ENCODE measurements at places on chromosomes 2 and 18.

DNA sequence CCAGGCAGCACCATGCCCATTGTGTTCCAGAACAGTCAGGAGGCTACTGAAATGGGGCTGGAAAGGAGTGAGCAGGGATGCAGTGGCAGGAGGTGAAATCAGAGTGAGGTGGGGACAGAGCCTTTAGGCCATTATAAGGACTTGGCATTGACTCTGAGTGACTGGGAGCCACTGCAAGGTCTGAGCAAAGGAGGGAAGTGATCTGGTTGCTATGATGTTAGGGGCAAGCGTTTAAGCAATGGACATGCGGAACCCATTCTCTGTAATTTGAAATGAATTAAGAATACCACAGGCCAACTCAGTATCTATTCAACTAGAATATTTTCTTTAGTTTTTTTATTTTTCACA lies 98.2 kb downstream of the DPP4 start:
- no peak for DNase-seq

DNA sequence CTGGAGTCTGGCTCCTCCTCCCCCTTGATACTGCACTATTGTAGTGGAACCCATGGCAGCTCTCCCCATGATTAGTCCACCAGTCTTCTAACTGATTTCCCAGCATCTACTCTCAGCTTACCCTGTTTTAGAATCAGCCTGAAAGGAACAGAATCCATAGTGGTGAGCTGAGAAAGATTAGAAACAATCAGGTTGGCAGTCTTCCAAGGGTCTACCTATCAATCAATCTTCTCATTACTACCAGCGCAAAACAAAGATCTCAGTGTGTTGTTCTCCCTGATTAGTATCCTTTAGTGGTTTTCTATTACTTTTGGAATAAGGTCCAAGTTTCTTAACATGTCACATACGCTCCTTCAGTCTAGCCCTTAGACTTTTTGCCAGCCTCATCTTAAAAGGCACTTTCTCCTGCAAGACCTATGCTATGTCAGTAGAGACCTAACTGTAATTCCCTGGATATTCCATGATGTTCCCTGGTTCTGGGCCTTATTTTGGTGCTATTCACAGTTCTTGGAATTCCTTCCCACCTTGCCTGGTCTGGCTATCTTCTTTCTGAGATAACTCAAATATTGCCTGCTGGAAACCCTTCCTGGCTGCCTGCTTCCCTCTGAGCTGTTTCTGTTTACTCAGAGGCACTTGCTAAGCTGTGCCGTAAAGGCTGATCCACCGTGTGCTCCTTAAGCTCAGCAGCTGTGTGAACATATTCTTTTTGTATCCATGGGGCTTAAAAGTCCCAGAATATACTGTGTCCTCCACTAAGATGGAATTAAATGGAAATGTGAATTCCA lies 32.6 kb downstream of the LAMA3 start:
- no peak for DNase-seq

DNA sequence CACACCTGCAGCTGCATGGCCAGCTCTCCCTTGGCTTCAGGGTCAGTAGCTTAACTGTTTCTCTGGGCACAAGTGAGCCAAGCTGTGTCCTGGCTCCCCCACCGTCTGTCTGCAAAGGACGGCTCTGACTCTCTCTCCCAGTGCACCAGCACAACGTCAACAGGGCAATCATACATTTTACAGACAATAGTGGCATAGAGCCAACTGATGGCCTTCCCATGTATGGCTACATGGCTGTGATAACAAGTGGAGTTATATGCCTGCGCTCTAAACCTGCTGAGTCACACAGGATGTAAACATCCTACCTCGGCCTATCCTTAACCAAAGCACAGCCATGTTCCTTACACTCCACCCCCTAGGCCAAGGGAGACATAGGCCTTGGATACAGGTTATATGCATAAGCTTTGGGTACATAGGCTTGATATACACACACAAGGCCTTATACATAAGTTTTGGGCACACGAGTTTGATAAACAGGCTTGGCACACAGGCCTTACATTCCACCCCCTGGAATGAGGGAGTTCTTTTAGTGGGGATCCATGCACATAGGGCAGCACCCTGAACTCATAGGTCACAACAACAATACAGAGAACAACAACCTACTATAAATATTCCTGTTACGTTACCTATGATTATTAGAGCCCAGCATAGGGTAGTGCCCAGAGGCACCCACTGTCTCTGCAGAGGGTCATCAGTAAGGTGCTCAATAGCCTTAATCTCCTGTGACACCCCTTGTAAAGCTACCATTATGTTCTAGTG lies 17.7 kb downstream of the PHOSPHO2 start:
- DNase-seq, result no peak

- DNase-seq, result no peak
Measured at GRCh38 chr2:172342078-172342477, 85.3 kb upstream of the ITGA6 start.

GRCh38 chr2:29106980-29107388 lies 8.2 kb upstream of the CLIP4 start:
- DNase-seq, result no peak

DNA sequence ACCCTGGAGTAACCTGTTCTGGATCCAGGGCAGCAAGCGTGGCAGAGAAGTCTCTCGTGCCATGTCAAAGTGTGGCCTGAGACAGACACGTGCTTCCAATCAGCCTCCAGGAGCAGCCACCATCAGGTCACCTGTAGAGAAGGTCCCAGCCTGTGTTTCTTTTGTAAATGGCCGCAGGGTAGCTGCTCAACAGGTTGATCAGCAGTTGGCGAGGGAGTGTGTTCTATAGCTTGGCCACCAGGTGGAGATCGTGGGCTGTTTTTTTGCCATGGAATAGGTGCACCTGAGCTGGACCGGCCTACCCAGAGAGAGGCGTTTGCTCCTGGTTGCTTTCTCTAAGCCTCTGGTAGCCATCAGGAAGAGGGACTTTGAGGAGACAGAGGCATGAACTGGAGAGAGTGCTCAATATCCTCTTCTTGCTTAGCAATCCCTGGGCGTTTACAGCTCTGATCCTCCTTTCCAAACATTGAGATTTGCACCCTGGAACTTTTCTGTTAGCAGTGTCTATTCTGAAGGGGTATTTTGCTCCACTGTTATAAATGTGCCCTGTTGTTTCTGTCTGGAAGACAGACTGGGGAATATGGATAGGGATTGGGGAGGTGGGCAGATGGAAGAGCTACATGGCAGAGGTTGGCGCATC lies 34.2 kb upstream of the EN1 start:
- DNase-seq, result peak; percentile 37

GRCh38 chr18:58359620-58360019 lies 269.3 kb downstream of the ALPK2 start:
- no peak for DNase-seq

DNA sequence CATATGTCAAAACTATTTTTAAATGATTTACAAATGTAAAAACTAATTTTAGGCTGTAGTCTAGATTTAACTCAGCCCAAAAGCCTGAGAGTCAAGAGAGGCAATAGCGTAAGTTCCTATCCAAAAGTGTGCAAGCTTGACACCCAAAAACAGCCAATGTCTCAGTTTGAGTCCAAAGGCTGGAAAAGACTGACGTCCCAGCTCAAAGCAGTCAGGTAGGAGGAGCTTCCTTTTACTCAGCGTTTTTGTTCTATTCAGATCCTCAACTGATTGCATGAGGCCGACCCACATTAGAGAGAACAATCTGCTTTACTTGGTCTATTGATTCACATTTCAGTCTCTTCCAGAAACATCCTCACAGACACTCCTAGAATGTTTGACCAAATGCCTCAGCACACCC lies 51.8 kb downstream of the MYL12B start:
- no peak for DNase-seq

DNA sequence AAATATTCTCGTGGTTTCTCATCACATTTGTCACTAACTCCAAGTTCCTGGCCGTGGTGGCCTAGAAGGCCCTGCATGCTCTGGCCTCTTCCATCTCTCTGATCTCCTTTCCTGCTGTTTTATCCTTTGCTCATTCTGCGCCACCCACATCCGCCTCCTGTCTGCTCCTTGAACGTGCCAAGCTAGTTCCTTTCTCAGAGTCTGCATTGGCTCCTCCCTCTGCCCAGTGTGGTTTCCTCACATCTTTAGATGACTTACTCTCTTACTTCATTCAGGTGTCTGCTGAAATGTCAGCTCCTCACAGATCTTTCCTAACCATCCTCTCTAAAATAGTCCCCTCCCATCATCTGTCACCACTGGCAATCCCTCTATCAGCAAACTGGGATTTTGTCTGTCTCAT lies 158.6 kb upstream of the RBMS1 start:
- DNase-seq, result no peak

GRCh38 chr18:61854578-61855448 lies 38.0 kb downstream of the RNF152 start:
- DNase-seq, result no peak

DNA sequence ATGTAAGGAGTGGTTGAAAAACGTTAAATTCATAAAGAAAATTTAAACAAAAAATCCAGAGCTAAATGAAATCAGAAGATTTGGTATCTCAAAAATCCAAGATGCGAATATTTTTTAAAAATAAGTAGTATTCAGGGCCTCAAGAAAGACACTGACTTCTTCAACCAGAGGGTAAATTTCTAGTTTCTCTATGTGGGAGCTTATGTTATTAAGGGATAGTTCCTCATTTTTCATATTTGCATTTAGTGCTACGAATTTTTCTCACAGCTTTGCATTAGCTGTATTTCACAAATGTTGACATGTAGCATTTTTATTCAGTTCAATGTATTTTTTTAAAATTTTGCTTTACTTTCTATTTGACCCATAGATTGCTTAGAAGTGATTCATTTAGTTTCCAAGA lies 454.7 kb downstream of the CBLN2 start:
- DNase-seq, result no peak

GRCh38 chr2:160062292-160063005 lies at the start of gene PLA2R1:
Gene PLA2R1, minus strand, starts transcription at chr2:160062615. Its CDS starts 212 bp downstream, at chr2:160062403.
- DNase-seq, result no peak

DNA sequence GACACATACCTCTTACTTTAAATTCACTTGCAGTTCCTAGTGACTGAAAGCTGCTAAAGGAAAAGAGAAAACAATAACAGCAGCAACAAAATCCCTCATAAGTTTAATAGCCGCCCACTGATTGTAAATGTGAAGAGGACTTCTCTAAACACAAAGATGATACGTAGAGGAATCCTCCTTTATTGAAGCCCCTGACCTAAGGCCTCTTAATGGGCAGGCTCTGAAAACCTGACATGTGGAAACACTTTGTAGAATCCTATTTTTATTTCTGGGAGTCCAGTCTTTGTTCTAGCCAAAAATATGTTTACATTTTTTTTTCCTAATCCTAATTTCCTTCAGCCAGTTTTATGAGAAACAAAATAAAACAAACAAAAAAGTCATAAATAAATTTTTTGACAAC lies 1277.7 kb upstream of the CELF4 start:
- DNase-seq, result no peak

DNA sequence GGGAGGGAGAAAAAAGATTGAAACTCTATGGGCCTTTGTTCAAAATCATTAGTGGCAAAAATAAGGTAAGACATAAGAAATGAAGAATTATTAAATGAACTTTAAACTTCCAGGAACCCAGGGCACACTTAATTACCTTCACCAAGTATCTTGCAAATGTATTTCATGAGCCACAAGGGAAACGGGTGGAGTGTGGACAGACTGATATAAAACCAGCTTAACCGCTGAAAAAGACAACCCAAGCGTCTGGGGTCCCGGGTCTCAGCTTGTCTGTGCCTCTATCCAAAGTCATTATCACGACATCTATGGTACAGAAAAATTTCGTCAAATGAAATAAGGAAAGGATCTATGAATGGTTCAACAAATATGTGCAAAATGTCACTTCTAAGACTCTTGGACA lies 13.9 kb upstream of the MBOAT2 start:
- DNase-seq, result no peak

DNA sequence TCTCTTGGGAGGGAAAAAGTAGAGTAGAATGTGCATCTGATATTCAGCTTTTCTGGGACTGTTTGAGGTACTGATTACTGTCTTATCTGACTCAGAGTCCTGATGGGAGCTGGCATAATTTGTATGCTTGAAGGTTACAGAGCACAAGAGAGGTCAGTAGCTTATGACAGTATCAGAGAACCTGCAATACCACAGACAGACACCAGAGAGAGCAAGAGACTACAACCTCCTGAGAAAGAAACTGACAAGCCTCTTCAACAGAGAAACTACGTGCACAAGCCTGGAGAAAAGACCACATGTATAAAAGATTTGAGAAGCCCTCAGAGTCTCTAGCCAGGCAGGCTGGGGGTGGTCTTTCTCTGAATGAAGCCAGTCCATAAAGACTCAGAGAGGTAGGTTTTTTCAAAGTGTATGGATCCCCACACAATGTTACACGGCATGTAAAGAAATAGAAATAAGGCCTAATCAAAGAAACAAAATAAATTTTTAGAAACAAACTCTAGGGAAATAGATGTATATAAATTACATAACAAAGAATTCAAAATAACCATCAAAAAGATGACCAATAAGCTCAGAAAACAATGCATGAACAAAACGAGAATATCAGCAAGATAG lies 568.3 kb downstream of the LRRTM4 start:
- DNase-seq, result no peak
